CD14-positive monocyte (primary cell): ENCODE measurements at places on chromosomes 7 and 10.

DNA sequence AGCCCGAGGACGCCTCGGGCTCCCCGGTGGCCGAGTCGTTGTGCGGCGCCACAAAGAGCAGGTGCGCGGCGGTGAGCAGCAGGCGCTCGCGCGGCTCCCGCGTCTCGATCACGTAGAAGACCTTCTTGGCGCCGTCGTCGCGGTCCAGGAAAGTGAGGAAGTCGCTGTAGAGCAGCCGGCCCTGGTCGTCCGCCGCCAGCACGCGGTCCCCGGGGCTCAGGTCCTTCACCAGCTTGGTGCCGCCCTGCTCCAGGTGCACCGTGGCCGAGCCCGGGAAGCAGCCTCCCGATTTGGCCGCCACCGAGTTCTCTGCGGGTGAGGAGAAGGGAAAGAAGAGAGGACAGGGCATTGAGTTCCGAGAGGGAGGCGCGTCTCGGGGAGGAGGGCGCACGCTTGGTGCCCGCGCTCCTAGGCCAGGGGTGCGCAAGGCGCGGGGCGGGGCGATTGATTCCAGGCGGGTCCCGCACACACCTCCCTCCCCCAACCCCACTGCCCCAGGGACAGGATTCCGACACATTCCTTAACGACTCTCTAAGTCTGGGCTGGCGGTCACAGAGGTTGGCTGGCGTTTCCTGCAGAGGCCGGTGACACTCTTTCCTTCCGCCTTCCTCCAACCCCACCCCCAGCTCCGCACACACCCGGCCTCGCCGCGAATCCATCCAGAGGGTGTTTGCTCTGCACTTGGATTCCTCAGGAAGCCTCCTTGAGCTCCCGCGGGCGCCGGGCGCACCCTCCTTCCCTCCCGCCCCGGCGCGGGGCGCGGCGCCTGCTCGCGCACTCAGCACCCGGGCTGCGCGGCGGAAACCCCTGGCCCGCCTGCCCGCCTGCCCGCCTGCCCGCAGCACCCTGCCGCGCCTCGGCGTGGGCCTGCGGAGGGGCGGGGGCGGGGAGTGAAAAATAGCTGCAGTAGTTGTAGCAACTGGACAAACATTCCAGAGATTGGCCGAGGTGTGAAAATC is 8.6 kb downstream of the SHH start:
- no peak for DNase-seq

DNA sequence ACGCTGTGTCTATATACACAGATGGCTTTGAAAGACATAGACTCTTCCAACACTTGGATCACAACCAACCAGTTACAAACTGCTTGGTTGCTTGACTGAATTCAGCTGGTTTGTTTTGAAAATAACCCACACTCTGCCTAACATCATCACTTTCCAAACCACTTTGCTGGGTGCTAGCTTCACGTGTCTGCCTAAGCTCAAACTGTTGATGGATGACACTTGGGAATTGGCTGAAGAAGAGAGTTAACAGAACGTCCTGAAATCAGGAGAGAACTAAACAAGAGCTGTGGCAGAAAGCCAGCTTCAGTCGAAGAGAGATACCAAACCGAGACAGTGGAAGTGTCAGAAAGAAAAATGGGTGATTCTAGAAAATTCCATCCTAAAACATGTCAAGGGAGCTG is 420.8 kb upstream of the AUTS2 start:
- DNase-seq = no peak

DNA sequence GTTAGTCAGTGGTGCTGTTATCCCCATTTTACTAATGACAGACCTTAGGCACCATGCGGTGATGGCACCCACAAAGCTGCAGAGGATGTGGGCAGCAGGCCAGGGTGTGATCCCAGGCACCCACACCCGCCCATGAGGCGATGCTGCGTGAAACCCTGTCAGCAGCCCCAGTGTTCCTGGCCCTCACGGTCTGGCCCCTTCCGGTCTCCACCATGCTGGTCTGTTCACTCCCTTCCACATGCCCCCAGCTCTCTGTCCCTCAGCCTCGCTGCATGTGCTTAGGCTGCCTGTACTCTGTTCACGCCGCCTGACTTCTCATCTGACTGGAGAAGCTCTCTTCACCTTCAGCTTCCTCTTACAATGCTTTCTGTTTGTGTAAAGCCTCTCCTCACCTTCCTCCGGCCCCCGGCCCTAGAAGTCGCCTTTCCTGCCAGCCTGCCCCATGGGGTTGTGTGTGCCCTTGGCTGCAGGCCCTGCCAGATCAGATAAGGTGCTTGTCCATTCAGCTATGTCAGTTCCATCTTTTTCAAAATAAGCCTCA is 17.6 kb upstream of the ORAI2 start:
- no peak for DNase-seq

DNA sequence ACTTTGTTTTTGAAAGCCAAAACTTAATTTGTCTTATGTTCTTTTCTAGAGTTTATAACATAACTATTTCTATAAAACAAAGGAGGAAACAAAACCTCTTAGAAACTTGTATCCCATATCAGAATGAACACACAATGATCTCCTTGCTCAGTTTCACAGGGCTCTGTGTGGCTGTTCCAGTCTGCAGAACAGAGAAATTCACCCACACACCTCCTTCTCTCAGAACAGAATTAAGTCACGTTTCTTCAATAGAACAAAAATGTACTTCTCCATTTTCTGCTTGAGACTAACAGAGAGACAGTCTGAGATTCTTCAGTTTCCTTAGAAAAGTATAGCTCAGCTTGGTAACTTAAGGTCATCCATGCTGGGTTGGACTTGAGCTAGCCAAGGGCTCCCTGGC is 15.8 kb upstream of the DOCK1 start:
- no peak for DNase-seq

DNA sequence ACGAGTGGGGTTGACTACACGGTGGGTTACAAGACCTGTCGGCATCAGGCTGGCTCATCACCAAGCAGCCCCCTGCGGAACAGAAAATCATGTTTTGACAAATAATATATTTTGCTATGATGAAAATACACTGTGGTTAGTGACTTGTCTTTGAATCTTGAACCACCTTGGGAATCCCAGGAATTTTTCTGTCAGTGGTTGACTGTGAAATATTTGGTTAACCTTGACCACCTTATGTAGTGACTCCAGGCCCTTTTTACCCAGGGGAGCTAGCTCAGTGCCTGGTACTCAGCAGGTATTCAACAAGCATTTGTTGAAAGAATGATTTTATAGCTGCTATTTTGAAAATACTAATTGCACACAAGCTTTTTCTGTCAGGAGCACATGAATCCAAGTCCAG is 406.0 kb downstream of the PHF14 start:
- no peak for DNase-seq

GRCh38 chr10:31383810-31384588 is 65.0 kb downstream of the ZEB1 start:
- no peak for DNase-seq

DNA sequence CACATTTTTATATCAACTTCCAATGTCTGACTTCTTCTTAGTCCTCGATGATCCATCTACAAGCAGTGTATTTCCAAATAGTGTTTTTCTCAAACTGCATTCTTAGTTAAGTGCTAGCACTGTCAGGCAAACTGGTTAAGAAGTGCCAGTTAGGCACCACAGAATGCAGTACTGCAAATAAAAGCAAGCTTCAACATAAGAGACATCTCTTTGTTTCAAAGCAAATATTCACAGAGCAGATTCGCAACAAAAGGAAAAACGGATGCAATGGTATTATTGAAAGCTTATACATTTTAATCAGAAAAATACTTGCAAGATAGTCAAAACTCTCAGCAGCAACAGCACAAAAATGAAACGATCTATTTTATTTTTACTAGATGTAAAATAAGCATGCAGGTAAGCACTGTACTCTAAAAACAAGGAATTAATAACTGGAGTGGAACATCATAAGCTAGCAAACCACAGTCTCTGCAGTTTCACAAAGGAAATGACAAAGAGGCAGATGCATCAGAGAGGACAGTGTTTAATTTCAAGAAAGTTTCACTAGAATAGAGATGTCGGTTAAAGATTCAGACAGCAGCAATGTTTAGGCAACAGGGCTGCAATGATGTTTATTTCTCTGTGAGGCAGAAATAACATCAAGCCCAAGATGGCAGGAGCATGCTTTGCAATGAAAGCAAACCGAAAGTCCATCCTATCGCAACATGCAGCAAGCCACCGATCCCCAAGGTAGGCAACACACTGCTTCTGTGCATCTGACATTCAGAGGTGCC is 82.0 kb downstream of the FGFR2 start:
- DNase-seq = no peak

- no peak for DNase-seq
Measured at GRCh38 chr7:34361663-34362250, 296.3 kb upstream of the NPSR1 start.

DNA sequence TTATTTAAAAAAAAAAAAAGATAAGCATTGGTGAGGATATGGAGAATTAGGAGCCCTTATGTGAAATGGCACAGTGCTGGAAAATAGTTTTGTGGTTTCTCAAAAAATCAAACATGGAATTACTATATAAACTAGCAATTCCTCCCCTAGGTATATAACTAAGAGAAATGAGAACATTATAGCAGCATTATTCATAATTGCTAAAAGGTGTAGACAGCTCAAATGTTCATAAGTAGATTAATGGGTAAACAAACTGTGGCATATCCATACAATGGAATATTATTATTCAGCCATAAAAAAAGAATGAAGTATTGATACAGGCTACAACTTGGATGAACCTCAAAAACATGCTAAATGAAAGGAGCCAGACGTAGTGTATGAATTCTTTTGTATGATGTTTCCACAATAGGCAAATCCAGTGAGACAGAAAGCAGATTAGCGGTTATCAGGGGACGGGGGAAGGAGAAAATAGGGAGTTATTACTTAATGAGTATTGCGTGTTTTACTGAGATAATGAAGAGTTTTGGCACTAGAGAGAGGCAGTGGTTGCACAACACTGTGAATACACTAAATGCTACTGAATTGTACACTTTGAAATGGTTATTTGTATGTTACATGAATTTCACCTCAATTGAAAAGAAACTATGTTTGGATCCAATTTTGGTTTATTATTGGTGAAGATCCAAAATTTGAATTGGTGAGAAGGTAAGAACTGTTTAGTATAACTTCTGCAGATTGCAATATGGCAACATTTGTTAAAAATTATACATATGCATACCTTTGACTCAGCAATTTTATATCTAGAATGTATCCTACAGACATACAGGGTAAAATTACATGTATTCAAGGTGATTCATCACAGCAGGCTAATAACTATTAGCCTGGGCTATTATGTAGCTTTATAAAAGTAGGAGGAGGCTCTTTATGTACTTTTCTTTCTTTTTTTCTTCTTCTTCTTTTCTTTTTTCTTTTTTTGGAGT is 69.7 kb downstream of the VCL start:
- peak; percentile 18 for DNase-seq

DNA sequence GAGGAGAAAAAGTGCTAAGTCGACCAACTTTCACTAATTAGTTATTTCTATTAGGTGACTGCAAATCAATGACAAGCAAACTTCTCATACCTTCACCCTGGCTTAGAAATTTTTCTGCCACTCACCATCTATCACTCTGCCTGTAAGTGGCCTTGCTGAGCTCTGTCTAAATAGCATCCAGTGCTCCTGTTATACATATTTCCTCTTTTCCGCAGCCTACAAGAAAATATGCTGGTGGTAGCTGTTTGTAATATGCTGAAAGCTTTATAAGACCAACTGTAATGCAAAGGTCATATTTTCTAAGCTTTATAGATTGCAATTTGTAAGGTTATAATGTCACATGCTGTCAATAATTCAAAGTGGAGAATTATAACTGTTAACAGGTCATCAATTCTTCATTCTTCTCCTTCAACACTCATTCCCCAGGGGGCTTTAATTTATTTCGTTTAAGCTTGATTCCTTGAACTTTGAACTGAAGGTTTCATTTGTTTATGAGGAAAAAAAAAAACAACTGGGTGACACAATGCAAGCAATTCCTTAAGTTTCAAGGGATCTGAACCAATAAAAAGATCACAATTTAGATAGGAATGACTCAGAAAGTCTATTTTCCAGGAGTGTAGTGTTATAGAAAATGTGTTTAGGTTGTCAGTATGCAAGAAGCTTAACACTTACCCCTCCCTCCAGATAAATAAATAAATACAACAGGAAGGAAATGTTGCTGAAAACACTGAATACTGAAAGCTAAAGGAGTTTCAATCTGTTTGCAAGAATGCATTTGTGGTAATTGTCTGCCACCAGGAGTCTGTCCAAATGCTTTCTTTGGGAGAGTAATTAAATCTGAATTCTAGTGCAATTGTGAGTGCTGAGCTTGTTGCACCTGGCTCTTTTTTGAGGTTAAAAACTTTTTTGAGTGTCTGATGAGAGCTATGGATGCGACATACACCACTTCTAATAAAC is 183.7 kb downstream of the SORCS1 start:
- no peak for DNase-seq

DNA sequence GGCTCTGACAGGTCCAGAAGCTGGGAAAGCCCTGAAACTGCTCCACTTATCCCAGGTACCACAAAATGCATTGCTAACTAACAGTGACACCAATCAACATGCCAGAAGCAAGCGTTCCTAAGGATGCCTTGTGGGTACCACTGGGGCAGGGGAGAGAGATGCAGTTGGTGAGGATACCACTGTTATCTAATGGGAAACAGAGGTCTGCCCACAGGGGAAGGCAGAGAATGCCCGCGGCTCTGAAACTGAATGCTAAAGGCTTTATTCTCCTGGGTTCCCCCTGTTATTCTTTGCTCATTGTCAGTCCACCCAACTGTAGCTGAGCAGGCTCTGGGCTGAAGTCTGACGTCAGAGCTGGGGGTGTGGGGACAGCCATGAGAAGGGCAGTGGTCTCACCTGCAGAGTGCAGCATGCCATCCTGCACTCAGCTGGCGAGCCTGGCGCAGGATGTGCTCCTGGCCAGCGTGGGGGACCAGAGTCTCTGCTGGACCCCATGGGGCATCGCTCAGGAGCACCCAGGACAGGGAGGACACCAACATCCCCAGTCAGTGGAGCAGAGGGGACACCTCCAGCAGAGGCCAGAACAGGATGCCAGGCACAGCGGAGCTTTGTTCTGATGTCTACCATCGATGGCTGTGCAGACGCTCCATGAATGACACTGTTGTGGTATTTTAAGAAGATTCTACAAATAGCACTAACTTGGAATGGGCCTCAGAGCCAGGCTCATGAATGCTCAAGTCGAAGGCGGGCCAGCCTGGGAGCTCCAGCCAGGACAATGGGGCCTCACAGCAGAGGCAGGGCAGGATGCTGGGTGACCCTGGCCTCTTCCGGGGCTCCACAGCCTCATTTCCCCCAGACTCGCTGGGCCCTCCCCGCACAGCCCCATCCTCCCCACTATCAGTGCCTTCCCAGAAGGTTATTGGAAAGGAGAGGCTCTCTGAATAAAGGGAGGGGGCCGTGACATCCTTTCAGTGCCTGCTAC is 95.8 kb downstream of the ARHGAP22 start:
- no peak for DNase-seq

- no peak for DNase-seq
Measured at GRCh38 chr10:110407301-110408170, 90.2 kb upstream of the DUSP5 start.

DNA sequence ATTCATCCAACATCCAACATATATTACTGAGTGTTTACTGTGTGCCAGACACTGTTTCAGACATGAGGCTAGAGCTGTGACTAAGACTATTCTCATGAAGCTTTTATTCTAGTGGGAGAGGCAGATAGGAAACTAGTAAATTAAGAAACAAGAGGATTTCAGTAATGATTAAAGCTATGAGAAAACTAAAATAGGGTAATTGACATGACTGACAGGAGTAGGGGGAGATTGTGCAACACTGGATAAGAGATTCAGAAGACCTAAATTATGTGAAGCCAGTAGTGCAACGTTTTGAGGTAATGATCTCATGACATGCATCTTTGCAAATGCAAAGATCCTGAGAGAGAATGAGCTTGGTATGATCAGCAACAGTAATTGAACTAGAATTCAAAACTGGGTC is 48.6 kb upstream of the MKLN1 start:
- DNase-seq = no peak

- DNase-seq = no peak
Measured at GRCh38 chr7:92740700-92741126, 95.7 kb downstream of the CDK6 start.
